ENCODE measurements at places on chromosomes 1 and 21. TPM values are rescaled to one million over a fixed set of nuclear protein-coding genes. Genes with fewer than 3 reads are reported as not detected.

ENSA gene
- 176 TPM for total RNA-seq

SPRR2B gene
- not detected for total RNA-seq

GIPC2 gene
- 1.9 TPM for total RNA-seq

SPATA21 gene
- total RNA-seq = not detected

LCE2C gene
- total RNA-seq = not detected

INAVA gene
- total RNA-seq = 63.9 TPM

UBL4B gene
- not detected for total RNA-seq

SMIM1 gene
- total RNA-seq = not detected

ANGPTL3 gene
- total RNA-seq = not detected
